ENCODE measurements at places on chromosomes 11 and 22.

GRCh38 chr11:72240461-72241290 lies 3.3 kb downstream of the PHOX2A start:
- DNase-seq = peak; percentile 11

- DNase-seq = no peak
Observed at GRCh38 chr11:15494740-15495139, 380.0 kb downstream of the INSC start.

- no peak for DNase-seq
Observed at GRCh38 chr11:94544646-94545263, 1.0 kb downstream of the FUT4 start.

DNA sequence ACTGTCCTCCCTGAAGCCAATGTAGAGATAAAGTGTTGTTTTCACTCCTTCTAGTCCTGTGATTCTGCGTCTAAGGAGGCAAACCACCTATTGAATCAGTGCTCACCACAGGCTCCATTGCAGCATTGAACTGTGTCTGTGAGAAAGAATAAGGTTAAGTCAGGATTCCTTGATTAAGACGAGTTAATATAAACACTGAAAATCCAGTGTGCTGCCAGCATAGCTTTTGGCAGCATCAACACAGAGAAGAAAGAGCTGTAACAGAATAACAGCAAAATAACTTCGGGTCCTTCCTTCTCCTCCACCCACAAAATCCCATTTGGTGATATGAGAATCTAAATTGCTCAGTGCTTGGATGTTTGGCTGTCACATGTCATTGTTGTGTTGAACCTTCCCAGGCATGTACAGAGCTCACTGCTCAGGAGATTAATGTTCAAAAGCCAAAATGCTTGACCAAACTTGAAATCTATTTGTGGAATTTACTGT lies 185.2 kb upstream of the DDI1 start:
- peak; percentile 30 for DNase-seq

GRCh38 chr11:2889362-2890273 lies 4.0 kb upstream of the CDKN1C start:
- no peak for DNase-seq

GRCh38 chr11:2795491-2795991 lies 90.0 kb downstream of the CDKN1C start:
- no peak for DNase-seq

GRCh38 chr11:2589538-2589934 lies 110.3 kb downstream of the KCNQ1OT1 start:
- DNase-seq = no peak

- DNase-seq = no peak
Observed at GRCh38 chr22:47678048-47678447, 915.6 kb downstream of the TBC1D22A start.

- no peak for DNase-seq
Observed at GRCh38 chr11:75888416-75888815, 73.4 kb downstream of the UVRAG start.

- DNase-seq = no peak
Observed at GRCh38 chr22:40951795-40952605, 822 bp downstream of the RBX1 start.

DNA sequence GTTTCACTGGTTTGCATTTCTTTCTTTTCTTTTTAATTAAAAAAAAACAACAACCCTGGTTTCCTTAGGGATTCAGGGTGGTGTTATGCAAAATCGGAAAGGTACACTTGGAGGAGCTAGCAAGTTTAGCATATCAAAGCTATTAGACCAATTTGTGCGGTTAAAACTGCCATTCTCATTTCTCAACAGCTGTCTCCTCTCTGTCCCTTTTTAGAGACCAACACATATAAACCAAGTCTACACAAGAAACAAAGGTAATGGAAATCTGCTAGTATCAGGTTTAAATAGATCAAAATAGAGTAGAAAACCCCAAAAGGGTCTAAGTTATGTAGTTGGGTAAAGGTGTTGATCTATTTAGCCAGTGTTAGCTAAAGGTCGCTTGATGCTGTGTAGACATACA lies 1.7 kb upstream of the SESN3 start:
- no peak for DNase-seq

GRCh38 chr11:36899800-36900199 lies 301.8 kb upstream of the RAG2 start:
- no peak for DNase-seq

DNA sequence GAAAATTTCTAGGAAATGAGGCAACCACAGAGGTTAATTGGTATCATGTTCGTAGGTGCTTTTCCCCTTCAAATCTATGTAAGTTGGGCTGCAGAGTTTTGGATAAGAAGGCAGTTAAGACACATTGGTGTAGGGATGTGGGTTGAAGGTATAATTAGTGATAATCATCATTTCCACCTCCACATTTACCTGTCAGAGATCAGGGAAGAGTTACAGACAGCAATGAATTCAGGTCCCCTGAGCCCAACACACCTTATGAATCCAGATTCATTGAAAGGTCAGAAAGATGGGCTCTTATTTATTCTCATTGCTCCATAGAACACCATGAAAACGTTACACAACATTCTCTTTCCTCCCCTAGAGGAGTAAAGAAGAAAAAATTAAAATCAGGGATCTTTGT lies 308.7 kb downstream of the C11orf87 start:
- no peak for DNase-seq

DNA sequence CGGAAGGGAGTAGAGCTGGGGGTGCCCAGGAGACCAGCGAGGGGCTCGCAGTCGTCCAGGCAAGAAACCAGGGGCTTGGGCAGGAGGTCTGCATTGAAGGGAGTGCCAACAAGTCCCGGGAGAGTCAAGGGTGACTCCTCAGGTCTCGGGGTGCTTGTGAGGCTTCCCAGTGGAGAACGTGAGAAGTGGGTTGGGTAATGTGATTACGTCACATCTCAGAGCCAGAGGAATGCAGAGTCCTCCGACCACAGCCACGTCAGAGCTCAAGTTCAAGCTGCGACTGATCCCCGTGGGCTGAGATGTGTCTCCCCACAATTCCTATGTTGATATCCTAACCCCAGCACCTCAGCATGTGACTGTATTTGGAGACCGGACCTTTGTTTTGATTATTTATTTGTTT lies 89.7 kb upstream of the SHANK2 start:
- DNase-seq = no peak

DNA sequence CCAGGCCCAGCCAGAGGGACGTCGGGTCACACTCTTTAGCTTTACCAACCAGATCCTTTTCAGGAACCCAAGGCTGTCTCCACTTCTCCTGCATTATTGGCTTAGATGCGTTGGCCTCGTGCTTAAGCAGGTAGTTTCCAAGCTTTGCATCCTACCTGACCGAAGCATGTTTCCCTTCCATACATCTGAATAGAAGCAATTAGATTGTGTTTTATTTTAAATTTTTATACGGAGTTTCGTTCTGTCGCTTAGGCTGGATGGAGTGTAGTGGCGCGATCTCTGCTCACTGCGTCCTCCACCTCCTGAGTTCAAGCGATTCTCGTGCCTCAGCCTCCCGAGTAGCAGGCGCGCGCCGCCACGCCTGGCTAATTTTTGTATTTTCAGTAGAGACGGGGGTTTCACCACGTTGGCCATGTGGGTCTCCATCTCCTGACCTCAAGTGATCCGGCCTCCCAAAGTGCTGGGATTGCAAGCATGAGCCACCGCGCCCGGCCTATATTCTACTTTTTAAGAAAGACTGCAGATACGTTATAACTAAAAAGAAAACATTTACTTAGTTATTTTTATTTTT lies 677 bp downstream of the DYNC2H1 start:
- peak; percentile 14 for DNase-seq

- DNase-seq = no peak
Observed at GRCh38 chr11:99781074-99781473, 760.3 kb downstream of the CNTN5 start.

DNA sequence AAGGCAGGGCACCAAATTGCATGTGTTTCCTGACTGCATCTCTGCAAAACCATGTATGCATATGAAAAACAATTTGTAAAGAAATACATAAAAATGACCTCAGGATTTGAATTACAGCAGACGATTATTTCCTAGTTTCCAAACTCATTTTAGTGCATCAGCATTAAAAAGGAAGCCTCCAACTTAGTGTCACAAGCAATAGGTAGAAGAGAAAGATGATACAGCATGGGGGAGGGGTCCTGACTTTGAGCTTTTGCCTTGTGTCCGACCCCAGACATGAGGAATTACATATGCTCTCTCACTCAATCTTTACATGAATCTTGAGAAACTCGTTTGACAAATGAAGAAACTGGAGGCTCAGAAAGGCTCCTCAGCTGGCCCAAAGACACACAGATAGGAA lies 294.6 kb upstream of the NARS2 start:
- DNase-seq = no peak

DNA sequence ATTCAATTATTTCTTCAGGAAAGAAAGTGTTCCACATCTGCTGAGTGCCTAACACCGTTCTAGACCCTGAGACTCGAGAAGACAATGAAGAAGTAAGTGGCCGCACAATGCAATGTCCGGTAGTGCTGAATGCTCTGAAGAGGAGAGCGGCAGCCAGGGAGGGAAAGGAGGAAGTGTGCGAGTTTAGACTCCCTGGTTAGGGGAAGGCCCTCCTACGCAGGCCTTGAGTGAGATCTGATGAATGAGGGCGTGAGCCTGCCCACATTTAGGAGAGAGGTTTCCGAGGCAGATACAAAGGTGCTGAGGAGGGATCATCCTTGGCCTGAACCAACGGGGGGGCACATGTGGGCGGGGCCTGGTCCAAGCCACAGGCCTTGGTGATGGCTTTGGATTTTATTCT lies 558.6 kb downstream of the NTM start:
- no peak for DNase-seq

GRCh38 chr11:57241353-57241972 lies 4.4 kb upstream of the APLNR start:
- DNase-seq = no peak

- no peak for DNase-seq
Observed at GRCh38 chr11:97761175-97761574, 1259.6 kb upstream of the CNTN5 start.

- no peak for DNase-seq
Observed at GRCh38 chr22:40634119-40634903, 2.2 kb downstream of the MRTFA start.

- no peak for DNase-seq
Observed at GRCh38 chr11:119635041-119635740, 93.8 kb downstream of the NECTIN1 start.

GRCh38 chr11:67261640-67261945 lies 4.7 kb upstream of the GRK2 start:
- no peak for DNase-seq

- DNase-seq = no peak
Observed at GRCh38 chr11:107598225-107599139, 7.5 kb downstream of the ELMOD1 start.

DNA sequence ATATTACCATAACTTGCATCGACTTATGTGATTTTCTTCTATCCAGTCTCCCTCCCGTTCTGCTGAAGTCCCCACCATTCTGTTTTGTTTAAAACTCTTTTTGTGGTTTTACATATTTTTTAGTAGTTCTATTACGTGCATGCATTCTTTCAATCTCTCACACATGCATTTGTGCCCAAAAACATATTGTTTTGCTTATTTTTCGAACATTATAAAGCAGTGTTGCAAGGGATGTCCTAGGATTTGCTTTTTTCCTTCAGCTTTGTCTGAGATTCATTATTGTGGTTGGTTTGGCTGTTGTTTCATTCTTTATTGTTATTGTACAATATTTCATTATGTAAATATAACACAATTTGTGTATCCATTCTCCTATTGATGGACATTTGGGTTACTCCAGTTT lies 235.7 kb downstream of the DYNC2H1 start:
- no peak for DNase-seq

Data from left kidney (tissue), 8 donors.